ENCODE measurements at places on chromosomes 5 and 9.

- no peak for DNase-seq
Observed at GRCh38 chr5:151699071-151699901, 12.6 kb upstream of the SPARC start.

DNA sequence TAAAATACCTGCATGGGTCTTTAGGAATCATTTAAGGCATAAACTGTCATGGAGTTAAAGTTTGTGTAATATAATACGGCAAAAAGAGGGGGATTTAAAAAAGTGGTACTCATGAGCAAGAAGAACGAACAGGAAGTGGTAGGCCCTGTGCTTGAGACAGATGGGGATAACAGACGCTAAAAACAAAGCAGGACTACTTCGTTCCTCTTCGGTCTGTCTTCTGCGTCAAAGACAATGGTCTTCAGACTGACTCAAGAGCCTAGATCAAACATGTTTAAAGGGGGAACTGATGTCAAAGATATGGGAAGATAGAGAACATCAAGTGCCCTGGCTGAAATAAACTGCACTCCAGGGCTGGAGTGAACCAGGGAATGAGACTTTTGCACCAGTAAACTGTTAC is 59.8 kb upstream of the RFX3 start:
- no peak for DNase-seq

DNA sequence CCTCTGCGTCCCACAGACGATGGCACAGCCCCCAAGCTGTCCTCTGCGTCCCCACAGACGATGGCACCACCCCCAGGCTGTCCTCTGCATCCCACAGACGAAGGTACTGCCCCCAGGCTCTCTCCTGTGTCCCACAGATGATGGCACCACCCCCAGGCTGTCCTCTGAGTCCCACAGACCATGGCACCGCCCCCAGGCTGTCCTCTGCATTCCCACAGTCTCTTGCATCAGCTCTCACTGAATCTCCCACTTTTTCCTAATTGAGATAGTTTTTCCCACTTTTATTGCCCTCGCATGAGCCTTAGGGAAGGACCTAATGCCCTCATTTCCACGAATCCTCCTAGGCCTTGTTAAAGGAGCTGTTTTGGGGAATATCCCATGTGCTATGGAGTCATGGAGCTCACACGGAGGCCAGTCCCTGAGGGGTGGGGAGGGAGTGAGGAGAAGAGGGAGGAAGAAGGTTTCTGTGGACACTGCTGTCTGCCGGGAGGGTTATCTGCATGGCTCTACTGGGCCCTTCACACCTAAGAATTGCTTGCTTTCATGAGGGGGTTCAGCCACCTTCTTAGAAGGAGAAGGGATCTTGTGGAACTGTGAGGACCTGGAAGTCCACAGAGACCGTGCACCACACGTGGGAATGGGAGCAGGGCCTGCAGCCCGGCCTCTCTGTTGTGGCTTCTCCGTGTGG is 58.2 kb upstream of the PTCH1 start:
- DNase-seq = no peak

- DNase-seq = no peak
Observed at GRCh38 chr9:37192803-37193202, 72.4 kb downstream of the ZCCHC7 start.

DNA sequence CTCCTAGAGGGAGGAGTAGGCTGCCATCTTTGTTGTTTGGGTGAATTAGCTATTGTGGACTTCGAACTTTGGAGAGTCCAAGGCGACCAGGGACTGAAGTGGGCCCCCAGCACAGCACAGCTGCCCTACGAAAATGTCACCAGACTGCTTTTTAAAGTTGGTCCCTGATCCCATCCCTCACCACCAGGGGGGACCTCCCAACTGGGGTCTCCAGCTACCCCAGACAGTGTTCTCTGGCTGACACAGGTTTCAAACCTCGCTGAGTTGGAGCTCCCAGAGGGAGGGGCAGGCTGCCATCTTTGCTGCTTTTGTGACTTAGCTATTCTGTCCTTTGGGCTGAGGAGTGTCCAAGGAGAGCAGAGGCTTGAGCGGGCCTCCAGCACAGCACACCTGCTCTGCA is 45.7 kb upstream of the ADRB2 start:
- no peak for DNase-seq

DNA sequence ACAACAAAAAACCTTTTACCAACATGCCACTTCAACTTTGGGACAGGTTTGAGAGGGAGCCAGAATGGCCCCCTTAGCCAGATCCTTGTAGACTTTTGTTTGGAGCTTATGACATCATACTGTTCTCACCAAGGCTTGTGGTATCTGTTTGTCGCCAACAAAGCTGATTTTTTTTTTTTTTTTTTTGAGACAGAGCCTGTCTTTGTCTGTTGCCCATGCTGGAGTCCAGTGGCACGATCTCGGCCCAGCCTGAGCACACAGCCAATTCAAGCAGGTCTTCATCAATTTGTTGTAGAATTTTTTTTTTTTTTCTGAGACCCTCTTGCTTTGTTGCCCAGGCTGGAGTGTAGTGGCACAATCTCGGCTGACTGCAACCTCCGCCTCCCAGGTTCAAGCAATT is 26.4 kb upstream of the NTNG2 start:
- DNase-seq = no peak

GRCh38 chr5:5079876-5080275 is 60.3 kb upstream of the ADAMTS16 start:
- DNase-seq = no peak

DNA sequence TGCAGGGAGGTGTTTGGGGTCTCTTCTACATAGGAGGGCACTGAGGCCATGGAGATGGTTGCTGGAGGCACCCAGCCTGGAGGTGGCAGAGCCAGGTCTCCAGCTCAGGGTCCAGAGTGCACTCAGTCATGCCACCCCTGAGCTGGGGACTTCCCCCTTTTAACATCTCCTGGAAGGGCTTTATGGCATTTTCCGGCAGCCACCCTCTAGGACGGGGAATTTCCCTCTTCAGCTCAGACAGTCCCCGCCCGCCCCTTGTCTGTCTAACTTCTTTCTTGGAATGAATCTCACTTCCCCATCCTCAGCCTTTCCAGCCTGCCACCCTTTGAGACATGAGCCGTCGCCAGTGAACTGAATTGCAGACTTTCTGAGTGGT is 49.9 kb downstream of the COL15A1 start:
- peak; percentile 68 for DNase-seq

DNA sequence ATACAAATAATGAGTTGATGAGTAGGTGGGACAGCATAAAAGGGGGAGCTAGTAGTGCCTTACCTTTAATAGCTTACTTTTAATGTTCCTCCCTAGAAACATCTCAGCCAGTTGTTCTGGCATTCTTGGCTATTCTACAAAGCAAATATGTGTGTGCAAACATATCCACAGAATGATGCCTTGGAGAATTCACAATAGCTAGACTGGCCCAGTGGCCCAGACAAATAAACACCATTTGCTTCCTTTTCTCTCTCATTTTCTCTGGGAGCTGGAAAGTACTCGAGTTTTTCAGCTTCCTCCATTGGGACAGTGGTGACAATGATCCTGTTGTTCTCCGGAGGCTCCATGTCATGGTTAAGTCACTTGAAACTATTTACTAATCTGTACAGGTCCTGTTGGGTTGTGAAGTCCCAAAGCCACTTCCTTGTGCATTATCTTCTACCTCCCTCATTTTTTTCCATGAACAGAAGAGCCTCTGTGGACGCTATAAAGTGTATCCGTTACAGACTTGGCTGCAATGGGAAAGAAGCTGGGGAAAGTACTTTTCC is 122.9 kb downstream of the DMAC1 start:
- no peak for DNase-seq

GRCh38 chr9:121222524-121223171 is 21.0 kb upstream of the RAB14 start:
- DNase-seq = peak; percentile 16

DNA sequence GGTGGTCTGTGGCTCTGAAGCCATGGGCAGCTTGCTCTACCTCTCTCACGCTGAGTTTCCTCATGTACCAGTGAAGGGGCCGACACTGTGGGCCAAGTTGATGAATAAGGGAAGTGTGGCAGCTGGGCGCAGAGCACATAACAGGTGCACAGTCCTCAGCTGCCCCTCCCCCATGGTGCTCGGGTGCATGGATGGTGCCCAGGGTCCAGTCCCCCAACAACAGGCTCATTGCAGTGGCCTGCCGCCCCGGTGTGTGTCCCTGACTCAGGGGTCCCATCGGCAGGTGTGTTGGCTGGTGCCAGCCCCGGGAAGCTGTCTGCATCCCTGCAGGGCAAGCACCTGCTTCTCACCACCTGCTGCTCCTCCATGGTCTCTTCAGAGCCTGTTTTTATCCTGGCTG is 36.6 kb downstream of the COL5A1 start:
- DNase-seq = no peak

GRCh38 chr5:176995896-176996767 is 10.4 kb downstream of the UIMC1 start:
- DNase-seq = no peak

DNA sequence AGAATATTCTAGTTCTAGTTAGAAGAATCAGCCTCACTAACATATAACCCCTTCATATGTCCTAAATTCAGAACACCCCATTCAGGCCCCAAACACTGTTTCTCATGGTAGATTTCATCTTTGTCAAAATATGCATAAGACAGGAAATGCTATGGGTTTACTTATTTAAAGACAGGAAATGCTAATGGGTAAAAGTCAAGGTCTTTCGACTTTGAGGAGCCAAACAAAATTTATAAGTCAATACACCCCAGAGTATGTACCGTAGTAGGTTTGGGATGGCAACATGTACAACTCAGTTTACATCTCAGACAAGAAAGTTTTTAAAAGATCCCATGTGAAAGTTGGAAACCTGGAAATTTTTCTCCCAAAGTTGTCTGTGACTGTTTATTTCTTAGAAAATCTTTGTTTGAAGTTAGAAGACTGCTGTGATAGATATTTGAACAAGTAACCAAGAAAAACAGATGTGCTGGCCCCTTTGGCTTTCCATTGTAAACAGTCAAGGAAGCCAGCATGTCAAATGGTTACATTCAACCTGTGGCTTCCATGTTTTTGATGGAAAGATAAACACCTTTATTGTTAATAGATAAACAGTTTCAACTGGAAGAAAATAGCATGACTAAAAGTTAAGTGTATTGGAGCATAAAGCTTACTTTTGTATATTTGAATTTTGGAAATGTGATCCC is 102.2 kb downstream of the INIP start:
- DNase-seq = no peak

GRCh38 chr9:93181672-93182435 is 2.1 kb upstream of the WNK2 start:
- DNase-seq = no peak

GRCh38 chr5:105475401-105475800 is 1912.8 kb upstream of the NUDT12 start:
- no peak for DNase-seq

- no peak for DNase-seq
Observed at GRCh38 chr5:4028384-4028783, 432.8 kb downstream of the IRX1 start.
